Lung (tissue), 17 donors: ENCODE measurements at places on chromosomes 13 and 19. TPM values are rescaled to one million over a fixed set of nuclear protein-coding genes. Genes with fewer than 3 reads are reported as not detected.

- peaks cover 12% of the 10 kb centered on the region for H3K4me1 ChIP-seq
- peak overlapping the region; percentile 95 for H3K27ac ChIP-seq
- H3K27me3 ChIP-seq, result no peaks in the 10 kb centered on the region
- no peak for DNase-seq
Observed at GRCh38 chr19:36528921-36529518, 949 bp upstream of the ZNF260 start.

CCL25 gene
- not detected for total RNA-seq

ICAM5 gene
- total RNA-seq, result 32.1 TPM

DNA sequence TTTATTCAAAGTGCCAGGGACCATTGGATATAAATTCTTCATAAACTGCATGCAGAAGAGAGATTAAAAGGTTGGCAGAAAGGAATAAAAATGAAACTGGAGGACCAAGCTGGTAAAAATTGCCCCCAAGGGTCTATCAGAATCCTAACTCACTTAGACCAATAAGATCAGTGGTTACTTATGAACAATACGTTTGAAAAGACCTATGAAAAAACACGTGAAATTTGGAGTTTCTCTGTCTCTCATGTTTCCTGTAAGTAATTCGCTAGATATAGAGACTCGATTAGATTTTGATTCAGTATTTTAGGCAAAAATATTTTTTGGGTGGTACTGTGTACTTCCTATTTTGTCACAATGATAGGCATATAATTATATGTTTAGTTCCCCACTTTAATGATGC is 22.9 kb downstream of the GARRE1 start:
- H3K27ac ChIP-seq, result no peak overlapping the region
- H3K4me1 ChIP-seq, result no peaks in the 10 kb centered on the region
- no peaks in the 10 kb centered on the region for H3K27me3 ChIP-seq
- DNase-seq, result no peak
- H3K36me3 ChIP-seq, result no peaks in the 10 kb centered on the region
- H3K4me3 ChIP-seq, result no peak overlapping the region

DNA sequence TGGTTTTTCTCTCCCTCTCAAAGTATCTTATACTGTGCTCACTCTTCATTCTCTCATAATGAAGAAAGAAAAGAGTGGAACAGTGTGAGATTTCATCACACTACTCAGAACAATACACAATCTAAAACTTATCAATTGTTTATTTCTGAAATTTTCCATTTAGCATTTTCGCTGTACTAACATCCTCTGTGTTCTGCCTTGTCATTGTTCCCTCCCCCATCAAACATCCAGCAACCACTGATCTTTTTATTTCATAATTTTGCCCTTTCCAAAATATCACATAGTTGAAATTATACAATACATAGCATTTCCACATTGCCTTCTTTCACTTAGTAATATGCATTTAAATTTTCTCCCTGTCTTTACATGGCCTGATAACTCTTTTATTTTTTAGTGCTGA is 658.7 kb downstream of the SLITRK1 start:
- no peak for DNase-seq
- H3K4me3 ChIP-seq, result no peak overlapping the region
- no peaks in the 10 kb centered on the region for H3K36me3 ChIP-seq
- H3K4me1 ChIP-seq, result no peaks in the 10 kb centered on the region
- H3K27ac ChIP-seq, result no peak overlapping the region

- no peaks in the 10 kb centered on the region for H3K36me3 ChIP-seq
- no peak overlapping the region for H3K4me3 ChIP-seq
- H3K4me1 ChIP-seq, result peaks cover 8% of the 10 kb centered on the region
- H3K27me3 ChIP-seq, result no peaks in the 10 kb centered on the region
- no peak overlapping the region for H3K27ac ChIP-seq
- peak; percentile 36 for DNase-seq
Observed at GRCh38 chr13:35857769-35858168, 273.4 kb downstream of the DCLK1 start.

DNA sequence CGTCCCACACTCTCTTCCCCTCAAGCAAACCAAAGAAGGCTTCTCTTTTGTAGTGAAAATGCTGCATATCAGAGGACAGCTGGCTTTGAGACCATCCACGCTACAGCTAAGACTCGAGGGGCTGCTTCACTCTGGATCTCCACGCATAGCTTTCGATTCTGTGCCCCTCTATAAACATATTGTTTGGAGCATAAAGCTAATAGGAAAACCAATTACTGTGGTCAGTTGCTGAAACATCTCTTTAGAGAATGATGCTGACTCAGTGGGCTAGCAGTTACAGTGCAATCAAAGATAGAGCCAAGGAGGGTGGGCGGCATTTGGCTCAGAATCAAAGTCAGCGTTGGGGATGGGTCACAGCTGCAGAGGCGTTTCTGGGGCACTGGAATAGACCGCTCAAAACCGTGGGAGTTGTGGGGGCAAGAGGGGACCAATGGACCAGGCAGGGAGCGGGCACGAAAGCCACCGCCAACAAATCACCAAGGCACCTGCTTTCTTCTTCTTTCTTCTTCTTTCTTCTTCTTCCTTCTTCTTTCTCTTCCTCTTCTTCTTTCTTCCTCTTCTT is 76.7 kb downstream of the RASL11A start:
- no peak overlapping the region for H3K4me3 ChIP-seq
- no peaks in the 10 kb centered on the region for H3K36me3 ChIP-seq
- no peaks in the 10 kb centered on the region for H3K27me3 ChIP-seq
- no peak overlapping the region for H3K27ac ChIP-seq
- DNase-seq, result no peak
- no peaks in the 10 kb centered on the region for H3K4me1 ChIP-seq

ZNF667 gene
- total RNA-seq, result 12.9 TPM
